ENCODE measurements at places on chromosomes 5 and 9.

DNA sequence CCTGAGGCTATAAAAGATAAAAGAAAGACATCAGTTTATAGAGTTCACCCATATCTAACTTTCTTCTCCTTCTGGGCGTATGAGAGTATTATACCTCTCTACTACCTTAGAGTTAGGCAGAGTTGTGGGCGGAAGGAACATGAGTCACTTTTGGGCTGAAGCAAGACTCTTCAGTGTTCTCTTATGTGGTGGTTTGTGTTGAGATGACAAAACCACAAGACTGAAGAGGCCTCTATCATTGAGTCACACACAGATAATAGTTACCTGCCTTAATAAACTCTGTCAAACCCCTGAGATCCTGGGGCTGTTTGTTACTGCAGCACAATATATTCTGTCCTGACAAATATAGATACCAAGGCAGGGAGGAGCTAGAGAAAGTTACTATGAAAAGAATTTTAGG, 184.2 kb downstream of the EFNA5 start:
- DNase-seq, result peak; percentile 76

DNA sequence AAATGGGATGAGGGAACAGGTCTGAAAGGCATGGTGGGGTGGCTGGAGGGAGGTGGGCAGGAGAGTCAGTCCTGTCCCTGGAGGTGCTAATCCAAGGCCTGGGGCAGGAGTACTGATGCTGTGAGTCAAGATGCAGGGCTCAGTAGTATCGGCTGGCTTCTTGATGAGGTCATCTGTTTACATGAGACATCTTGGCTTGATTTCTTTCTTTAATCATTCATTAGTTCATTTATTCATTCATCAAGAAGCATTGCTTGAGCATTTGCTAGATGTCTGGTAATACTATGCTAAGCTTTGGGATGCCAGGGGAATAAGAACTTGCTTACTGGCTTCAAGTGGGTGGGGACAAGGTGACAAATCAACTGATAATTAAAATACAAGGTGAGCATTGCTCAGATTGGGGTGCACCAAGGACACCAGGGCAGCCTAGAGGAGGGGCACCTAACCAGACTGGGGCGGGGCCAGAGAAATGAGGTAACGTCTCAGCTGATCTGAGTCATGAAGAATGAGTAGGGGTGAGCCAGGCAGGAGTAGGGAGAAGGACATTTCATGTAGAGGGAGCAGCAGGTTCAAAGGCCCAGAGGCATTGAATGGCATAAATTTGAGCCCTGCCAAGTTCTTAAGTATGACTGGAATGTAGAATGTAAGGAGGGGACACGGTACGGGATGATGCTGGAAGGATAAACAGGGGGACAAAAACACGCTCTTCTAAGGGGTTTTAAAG, 88.8 kb downstream of the EGFLAM start:
- DNase-seq, result peak; percentile 76

GRCh38 chr9:127570533-127571111, 41.5 kb upstream of the STXBP1 start:
- no peak for DNase-seq

DNA sequence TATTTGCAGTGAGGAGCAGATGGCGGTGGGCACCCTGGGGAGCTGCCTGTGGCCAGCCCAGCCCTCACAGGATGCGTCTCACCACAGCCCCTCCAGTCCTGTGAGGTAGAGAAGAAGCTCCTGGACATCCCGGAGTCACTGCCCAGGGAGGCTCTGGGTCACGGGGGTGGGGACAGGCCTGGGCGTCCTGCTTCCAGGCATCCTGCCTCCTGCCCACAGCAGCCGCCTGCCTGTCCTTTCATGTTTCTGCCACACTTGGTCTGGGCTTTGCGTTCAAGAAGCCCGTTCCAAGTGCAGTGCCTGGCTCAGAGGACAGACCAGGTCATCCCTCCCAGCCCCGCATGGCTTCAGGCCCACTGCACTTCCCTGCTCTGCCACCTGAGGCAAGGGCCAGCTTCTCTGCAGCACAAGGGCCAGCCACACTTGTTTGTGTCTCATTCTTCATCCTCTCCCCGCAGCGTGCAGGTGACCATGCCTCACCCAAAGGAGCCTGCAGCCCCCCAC, 38.2 kb downstream of the ZDHHC11B start:
- DNase-seq, result no peak

DNA sequence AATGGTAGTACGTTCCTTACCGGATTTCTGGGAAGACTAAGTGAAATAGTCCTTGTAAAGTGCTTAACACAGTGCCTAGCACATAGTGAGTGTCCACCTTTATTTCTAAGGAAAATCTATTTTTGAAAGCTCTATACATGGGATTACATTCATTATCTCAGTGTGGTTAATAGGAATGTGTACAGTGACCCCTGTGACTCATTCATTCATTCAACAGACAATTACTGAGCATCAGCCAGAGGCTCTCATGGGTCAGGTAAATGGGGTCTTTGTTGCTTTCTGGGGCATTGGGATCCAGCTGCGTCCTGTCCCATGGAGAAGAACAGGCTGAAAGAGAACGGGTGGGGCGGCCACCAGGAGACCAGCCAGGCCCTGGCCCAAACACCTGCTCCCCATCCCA, 226.2 kb upstream of the TBC1D2 start:
- DNase-seq, result peak; percentile 21

DNA sequence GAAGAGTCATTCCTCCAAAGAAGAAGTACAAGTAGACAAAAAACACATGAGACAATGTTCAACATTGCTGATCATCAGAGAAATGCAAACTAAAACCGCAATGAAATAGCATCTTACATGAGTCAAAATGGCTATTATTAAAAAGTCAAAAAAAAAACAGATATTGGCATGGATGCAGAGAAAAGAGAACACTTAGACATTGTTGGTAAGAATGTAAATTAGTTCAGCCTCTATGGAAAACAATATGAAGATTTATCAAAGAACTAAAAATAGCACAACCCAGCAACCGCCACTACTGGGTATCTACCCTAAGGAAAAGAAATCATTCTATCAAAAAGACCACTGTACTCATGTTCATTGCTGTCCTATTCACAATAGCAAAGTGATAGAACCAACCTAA, 157.5 kb downstream of the CHSY3 start:
- DNase-seq, result no peak

- DNase-seq, result peak; percentile 32
These were observed 3.3 kb upstream of the LSM11 start for GRCh38 chr5:157740229-157740610.

DNA sequence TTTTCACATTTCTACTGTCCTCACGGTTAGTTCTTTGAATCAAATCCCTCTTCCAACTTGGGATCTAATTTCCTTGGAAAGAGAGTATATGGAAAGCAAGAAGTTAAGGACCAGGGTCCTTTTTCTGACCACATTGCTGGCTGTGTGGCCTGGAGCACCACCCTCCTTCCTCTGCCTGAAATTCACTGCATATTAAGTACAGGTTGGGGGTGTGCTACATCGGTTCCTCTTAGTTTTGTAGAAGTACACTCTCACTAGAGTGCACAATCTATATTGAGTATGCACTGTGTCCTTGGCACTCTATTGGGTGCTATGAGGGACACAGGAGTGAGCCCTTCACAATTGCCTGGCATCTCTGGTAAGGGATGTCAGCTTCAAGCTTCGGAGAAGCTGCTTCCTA, 53.8 kb upstream of the KLF9 start:
- no peak for DNase-seq

DNA sequence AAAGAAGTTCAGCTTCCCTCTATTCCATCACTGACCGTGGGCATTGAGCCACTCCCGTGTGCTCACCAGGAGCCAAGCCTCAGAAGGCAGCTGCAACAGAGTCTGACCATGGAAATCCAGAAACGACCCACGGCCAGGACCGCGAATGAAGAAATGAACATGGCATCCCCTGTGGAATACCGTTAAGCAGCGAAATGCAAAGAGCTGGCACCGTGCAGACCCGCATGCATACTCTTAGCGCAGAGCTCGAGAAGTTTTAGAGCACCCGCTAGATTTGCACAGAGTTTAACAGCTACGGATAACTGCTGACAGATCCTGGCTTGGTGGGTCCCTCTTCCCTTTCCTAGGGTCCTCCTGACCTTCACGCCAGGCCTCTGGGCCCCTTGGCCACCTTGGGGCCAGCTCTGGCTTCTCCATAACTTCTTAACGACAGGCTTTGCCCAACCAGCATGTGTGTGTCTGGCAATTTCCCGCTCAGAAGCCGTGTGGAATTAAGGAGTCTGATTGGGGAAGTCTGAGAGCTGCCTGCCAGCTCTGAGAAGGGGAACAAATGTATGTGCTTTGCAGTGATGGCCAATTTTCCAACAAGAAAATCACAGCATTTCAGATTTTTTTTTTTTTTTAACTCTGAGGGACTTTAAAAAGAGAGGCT, 75.3 kb upstream of the COL5A1 start:
- no peak for DNase-seq
